ENCODE measurements at places on chromosomes 1 and 21. TPM values are rescaled to one million over a fixed set of nuclear protein-coding genes. Genes with fewer than 3 reads are reported as not detected.

GRCh38 chr1:246617768-246618167, 51.5 kb downstream of the CNST start:
- no peaks in the 10 kb centered on the region for H3K4me1 ChIP-seq
- H3K36me3 ChIP-seq, result no peaks in the 10 kb centered on the region
- H3K27me3 ChIP-seq, result no peaks in the 10 kb centered on the region

DNA sequence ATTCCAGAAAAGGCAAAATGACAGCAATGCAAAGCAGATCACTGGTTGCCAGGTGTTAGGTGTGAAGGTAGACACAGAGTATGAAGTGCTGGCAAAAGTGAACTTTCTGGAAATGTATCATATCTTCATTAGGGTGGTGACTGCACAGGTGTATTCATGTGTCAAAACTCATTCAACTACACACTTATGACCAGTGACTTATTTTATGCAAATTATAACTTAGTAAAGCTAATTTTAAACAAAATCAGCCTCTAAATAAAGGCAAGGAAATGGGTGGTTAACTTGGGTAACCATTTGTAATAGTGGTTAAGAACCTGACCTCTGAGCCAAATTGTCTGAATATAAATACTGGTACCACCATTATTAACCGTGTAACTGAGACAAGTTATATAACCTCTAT, 7.4 kb downstream of the COP1 start:
- H3K27ac ChIP-seq, result no peak overlapping the region
- H3K4me3 ChIP-seq, result no peak overlapping the region
- no peaks in the 10 kb centered on the region for H3K36me3 ChIP-seq

DNA sequence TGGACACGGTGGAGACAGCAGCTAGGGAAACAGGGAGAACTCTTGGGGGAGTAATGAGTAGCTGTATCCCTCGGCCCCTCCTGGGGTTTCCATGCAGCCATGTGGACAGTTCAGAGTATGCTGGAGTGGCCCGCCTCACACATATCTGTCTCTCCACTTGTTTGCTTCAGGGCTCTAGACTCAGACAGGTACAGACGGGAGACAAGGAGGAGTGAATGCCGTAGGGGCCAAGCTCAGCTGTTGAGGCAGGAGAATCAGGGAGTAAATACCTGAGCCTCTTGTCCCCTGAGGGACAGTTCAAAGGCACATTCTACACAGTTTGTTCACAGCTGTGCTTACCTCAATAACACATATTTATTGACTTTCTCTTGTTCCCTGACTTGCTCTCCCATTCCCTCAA, 7.7 kb upstream of the PTGFRN start:
- H3K27me3 ChIP-seq, result no peaks in the 10 kb centered on the region
- no peak for DNase-seq
- no peak overlapping the region for H3K4me3 ChIP-seq
- no peaks in the 10 kb centered on the region for H3K4me1 ChIP-seq
- no peak overlapping the region for H3K27ac ChIP-seq
- no peaks in the 10 kb centered on the region for H3K36me3 ChIP-seq

DNA sequence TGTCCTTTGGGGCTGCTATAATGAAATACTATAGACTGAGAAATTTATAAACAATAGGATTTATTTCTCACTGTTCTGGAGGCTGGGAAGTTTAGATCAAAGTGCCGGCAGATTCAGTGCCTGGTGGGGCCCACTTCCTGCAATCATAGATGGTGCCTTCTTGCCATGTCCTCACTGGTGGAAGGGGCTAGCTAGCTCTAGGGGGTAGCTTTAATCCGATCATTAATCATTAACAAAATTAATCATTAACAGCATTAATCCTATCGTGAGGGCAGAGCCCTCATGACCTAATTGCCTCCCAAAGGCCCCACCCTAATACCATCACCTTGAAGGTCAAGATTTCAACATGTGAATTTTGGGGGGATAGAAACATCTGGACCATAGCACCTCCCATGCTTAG, 124.3 kb downstream of the TRABD2B start:
- H3K4me3 ChIP-seq, result no peak overlapping the region
- DNase-seq, result no peak
- no peak overlapping the region for H3K27ac ChIP-seq
- no peaks in the 10 kb centered on the region for H3K27me3 ChIP-seq

HSD3B2 gene
- total RNA-seq, result 0.38 TPM

S100A2 gene
- total RNA-seq, result not detected
